ENCODE measurements at places on chromosomes 2 and 18.

GRCh38 chr2:84393829-84394228 lies 65.3 kb downstream of the SUCLG1 start:
- DNase-seq = no peak

- DNase-seq = no peak
Observed at GRCh38 chr2:68231061-68231372, 21.3 kb downstream of the PPP3R1 start.

DNA sequence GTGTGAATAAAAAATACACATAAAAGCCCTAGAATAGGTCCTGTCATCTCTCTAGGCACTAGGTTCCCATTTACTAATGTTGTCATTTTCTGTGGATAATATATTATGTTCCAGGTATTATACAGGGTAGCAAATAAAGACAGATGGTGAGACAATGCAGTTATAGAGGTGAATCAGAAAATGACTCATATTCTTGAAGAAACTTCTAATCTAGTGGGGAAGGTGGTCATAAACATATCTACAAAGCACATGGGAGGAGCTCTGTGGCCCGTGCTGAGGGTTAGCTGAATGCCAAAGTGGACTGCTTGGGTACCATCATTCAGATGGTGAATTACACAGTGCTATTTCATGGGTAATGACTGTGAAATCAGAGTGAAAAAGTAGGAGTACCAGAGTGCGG lies 700.9 kb downstream of the ERBB4 start:
- DNase-seq = no peak

GRCh38 chr2:109450574-109451273 lies 163.0 kb downstream of the SEPTIN10 start:
- no peak for DNase-seq

DNA sequence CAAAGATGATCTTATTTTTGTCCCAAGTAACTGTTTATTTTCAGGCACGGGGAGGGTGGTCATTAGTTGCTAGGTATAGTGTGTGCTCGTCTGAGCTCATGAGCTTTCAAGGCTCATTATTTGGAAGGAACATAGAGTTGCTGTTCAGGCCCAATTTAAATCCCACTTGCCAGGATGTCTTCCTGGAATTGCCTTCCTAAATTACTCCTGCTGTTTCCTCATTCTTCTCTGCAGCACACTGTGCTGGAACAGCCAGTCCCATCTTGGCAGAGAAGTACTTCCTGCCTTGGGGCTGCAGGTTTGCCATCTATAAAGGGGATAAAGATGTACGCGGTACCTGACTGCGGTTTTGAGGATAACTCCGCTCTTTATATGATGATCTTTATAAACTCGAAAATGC lies 37.3 kb downstream of the GREB1 start:
- no peak for DNase-seq

DNA sequence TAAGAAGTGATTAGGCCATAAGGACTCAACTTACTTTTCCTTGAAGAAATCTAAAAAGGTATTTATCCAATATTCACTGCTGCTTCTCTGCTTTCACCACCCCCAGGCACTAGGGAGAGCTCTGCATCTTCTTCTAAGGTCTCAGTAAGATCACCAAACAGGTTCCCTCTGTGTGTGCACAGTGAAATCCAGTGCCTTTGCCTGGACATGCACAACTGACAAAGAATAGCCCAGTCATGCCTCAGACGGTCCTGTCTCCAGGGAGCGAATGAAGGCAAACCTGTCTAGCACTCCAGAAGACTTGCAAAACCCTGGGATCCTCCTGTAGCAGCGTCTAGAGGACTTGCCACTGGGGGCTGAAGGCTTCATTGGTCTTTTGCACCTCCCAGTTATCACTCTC lies 344.5 kb upstream of the LRATD1 start:
- no peak for DNase-seq

DNA sequence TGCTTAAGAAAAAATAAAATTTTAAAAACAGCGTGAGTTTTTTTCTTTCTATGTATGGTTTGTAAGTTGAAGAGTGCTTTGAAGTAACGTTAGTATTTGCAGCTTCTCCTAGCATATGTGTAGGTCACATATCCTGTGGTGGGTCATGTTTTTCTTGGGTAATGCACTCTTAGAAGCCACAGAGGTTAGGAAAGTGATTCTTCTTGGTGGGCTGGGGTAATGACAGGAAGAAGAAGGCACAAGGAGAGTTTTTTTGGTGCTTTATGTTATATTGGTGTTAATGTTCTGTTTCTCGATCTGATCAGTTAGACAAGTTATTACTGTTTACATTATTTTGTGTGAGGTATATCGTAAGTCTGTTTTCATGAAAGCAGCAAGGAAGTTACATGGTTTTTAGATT lies 109.0 kb downstream of the ICA1L start:
- no peak for DNase-seq
